Spleen (tissue), 13 donors: ENCODE measurements at places on chromosomes 13 and 19.

DNA sequence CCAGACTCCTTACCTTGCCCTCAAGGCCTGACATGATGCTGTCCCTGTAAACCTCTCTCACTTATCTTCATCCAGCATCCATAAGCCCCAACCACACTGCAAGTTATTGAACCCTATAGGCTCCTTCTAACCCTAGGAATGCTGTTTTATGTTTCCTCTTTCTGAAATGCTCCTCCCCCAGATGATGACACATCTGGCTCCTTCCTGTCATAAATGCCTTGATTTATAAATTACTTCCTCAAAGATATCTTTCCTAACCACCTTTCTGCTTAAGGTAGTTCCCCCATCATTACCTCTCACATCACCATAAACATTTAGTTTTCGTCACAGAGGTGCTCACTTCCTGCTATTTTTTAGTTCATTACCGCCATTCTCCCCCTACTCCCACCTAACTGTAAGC lies 12.3 kb downstream of the RUBCNL start:
- DNase-seq = no peak

DNA sequence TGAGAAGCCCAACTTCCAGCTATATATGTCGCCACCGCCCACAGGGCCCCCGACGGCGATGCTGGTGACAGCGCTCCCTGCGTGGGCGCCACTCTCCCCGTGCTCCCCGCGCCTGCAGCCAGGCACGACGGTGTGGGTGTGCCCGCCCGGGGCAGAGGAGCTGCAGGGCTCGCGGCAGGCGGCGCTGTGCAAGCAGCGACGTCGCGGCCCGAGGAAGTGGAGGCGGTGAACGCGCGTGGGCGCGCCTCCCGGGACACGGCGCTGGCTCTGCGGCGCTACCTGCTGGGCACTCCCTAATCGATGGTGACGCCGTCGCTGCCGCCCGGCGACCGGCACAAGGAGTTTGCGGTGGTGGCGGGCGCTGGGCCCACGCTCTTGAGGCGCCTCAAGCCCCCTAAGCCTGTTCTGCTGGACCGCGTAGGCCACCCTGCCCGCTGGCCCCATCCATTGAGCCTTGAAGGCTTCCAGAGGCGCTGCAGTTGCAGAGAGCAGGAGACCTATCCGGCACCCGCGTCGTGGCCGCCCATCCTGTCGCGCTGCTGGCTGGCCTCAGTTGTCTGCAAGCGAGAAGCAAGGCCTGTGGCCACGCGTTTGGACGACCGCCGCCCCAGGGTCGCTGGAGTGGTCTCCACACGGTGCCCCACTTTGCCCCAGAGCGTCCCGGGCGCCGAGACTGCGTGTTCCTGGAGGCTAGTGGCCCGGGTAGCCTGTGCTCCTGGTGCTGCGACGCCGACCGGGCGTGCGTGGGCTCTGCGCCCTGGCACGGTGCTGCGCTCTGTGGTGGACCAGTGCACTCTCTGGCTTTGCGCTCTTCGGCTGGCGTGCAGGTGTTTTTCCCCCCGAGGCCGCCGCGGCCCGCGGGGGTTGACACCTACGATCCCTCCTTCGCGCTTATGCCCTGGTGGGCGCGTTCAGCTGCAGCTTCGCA lies 23.1 kb downstream of the LRFN3 start:
- peak; percentile 95 for DNase-seq

DNA sequence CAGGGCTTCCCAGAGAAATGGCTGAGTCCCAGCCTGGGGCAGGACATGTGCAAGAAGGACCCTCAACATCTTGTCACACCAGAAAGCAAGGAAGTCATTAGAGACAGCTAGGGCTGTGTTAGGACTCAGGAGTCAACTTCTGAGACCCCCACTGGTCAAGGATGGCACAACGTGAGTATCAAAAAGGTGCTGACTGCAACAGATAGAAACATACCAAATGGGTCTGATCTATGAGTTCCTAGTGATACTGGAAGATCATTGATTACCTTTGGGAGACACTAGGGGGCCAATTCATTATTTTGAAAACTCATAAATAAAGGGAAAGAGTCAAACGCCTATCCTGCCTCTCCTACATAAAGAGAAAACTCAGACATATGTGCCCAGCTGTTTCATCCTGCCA lies 73.5 kb upstream of the GJB6 start:
- DNase-seq = no peak

GRCh38 chr13:51534041-51534817 lies 50.0 kb upstream of the WDFY2 start:
- peak; percentile 81 for DNase-seq

DNA sequence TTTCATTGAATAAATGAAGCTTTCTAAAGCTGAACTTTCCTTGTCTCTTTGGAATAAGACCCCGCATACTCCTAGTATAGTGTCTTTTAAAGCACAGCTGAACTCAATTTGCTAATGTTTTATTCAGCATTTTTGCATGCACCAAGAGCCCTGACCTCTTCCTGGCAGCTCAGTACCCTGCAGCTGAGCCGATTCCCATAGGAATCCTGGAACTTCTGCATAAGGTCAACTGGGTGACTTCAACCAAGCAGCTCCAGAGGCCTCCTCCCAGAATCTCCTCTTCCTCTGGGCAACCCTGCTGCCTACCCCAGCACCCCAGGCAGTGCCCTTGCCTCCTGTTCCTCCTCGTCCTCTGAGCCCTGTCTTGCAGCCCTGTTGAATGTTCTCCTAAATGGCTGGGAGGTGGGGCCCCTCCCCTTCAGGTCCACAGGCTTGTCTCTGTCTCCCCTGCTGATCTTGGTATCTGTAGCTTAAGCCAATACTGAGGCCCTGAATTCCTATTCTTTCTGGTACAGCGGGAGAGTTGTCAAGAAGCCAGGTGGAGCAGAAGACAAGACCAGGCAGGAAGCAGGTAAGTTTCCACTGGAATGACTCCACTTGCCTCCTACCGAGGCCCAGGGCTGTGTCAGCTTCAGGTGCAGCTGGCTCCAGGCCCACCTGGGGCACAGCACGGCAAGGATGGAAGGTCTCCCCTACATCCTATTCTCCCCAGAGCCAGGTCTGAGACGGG lies 23.6 kb upstream of the CCDC124 start:
- DNase-seq = no peak

GRCh38 chr13:33092073-33092987 lies 76.1 kb downstream of the KL start:
- DNase-seq = no peak

DNA sequence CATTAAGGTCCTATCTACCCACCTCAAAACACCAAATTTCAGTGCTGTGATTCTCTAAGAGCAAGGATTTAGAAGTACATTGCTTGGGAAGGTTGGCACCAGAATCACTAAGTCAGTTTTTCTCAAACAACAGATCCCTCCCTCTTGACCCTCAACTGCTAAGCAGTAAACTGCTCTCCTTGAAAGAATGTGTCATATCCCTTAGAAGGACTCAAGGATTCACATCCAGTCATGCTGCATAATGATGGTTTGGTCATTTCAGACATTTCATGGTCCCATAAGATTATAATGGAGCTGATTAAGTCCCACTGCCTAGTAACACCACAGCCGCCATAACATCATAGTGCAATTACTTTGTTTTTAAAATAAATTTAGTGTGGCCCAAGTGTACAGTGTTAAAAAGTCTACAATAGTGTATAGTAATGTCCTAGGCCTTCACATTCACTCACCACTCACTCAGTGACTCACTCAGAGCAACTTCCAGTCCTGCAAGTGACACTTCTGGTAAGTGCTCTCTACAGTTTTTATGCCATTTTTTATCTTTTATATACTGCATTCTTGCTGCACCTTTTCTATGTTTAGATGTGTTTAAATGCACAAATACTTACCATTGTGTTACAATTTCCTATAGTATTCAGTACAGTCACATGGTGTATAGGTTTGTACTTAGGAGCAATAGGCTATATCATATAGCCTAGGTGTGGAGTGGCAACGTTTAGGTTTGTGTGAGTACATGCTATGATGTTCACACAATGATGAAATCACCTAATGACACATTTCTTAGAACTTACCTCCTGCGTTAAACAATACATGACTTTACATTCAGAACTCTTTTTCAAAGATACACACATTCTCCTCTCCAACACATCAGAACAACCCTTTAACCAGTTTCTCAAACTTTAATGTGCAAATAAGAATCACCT lies 15.7 kb upstream of the CCDC169 start:
- DNase-seq = no peak

DNA sequence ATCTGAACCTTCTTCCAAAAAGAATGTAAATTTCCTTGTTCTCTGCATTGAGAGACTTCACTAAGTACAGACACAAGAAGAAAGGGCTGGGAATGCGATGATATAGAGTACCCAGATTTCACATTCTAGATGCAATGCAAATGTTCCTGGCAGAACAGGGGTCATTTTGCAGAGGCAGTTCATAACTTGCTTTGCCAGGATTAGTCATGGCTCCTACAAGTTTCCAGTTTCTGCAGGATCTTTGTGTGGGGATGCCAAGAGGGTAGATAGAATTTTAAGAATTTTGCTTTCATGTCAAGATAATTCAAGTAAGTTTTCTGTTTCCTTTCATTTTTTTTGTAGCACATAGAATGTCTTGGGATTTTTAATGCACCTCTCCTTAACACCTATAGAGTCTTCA lies 181.2 kb downstream of the FGF9 start:
- no peak for DNase-seq
